ENCODE measurements at places on chromosomes 4 and X.

GRCh38 chr4:99447079-99447478 lies 11.9 kb upstream of the ADH7 start:
- no peak for DNase-seq

DNA sequence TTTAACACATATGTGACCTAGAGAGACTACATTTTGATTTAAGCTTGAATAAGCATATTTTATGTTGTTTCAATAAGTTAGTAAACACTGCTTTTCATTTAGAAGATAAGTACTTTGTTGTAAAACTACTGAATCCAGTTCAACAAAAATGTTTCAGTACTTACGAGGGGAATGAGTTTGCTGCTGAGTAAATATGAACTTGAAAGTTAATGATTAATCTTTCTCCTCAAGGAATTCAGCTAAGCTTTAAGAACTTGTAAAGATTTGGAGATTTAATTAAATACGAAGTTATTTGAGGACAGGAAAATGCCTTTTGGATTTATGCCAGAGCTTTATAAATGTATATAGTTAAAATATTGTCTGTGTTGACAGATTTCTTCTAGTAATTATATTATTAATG lies 933.0 kb upstream of the LCORL start:
- no peak for DNase-seq

DNA sequence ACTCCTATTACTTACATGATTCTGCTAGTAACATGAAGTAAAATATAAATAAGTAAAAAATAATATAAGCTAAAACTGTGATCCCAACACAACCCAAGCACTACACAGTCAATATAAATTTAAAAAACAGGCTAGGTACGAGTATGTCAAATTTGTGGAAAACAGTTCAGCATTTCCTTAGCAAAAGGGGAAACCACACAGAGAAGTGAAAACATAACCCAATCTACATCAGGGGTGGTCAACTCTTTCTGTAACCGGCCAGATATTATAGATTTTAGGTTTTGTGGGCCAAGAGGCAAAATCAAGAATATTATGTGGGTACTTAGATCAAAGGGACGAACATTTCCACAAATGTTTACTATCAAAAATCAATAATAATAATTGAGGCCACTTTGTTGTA lies 70.1 kb downstream of the CHST7 start:
- no peak for DNase-seq

- no peak for DNase-seq
Measured at GRCh38 chrX:11750046-11750445, 8.0 kb upstream of the MSL3 start.

GRCh38 chrX:143633461-143634308 lies 2.2 kb downstream of the SLITRK4 start:
- DNase-seq = no peak

DNA sequence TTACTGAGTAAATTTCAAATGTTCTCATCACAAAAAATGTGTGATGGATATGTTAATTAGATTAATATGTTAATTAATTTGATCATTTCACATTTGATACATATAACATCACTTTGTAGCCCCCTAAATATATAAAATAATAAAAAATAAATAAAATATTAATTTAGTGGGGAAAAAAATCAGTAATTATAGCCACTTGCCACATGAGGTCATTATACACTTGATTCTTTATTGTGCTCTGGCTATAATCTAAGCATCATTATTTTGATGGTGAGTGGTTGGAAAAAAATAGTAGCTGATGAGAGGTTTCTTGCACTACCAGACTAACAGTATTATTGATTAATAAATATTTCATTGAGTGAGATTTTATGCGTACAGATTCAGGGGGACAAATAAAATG lies 57.4 kb downstream of the DCK start:
- no peak for DNase-seq
